ENCODE measurements at places on chromosomes 2 and 18.

DNA sequence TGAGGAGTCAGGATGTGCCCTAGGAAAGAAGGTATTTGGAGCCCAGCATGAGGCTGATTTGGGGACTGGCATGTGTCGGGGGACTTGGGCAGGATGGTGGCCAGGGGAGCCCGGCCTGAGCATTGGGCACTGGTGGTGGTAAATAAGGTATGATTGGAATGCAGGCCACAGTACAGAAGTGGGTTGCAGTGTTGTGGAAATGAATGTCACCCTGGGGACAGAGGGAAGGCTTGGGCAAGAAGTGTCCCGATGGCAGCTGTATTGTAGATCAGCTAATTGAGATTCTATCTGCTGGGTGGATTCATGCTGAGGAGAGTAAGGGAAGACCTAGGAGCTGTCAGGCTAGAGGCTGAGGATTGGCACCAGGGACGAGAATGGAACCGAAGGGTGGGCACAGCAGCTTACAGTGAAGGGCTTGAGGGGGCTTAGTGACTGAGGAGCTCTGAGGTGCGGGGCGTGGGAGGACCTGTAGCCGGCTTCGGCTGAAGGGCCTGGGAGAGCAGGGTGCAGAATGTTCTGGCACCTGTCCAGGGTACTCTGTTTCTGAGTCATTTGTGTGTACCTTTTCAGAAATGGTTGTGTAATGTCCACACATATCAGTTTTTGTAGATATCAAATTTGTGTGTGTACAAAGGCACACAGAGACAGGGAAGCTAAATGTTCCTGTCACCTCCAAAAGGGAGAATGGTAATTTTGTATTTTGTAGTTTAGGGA, 170.2 kb downstream of the PRKCE start:
- no peak for DNase-seq

DNA sequence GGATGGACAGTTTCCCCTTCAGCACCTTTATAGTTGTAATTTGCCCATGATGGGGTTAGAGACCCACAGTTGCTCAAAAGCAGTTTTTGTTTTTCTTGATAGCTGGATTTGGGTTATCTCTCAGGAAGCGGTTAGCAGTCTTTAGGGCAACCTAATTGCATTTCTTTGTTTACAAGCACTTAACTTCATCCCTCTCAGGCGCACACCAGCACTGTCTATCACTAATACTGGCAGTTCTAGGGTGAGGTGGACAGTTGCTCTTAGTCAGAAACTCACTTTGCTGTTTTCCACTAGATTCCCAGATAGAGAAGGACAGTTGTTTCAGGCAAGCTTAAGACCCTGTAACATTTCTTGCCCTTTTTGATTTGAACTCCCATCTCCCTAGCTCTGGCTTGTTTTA, 146.0 kb downstream of the AGAP1 start:
- no peak for DNase-seq

DNA sequence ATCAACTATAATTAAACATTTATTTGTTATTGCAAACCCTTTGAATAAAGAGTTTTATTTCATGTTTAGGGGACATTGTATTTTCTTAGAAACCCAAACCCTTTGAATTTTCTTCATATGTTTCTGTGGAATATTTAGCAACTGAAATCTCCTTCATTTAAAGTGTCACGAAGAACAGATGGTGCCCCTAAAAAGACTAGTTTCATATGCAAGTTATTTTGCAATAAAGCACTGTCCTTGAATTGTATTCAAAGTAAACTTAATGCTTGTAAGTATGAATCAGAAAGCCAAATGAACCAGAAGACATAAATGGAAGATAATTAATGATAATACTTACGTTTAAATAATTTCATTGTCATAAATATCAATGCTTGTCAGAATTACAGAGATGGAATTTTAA, 151.9 kb upstream of the CWC22 start:
- DNase-seq, result no peak

- no peak for DNase-seq
These were observed 363.7 kb upstream of the MYT1L start for GRCh38 chr2:2694746-2695145.

DNA sequence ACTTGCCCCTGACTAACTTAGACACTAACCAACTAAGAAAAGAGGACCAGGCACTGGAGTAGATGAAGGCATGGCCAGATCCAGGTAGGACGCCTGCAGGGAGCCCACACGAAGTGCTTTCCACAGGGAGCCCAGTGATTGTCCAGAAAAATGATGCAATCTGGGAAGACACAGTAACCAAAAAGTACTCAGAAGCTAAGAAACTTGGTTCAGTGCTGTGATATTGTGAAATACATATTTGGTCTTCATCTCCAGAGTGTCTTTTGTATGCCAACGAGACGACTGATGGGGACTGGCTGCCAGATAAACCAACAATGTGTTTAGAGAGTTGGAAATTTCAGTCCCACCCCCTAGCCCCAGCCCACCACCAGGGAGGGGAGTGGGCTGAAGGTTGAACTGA, 135.0 kb downstream of the SP3 start:
- no peak for DNase-seq

- no peak for DNase-seq
These were observed 56.8 kb downstream of the SP110 start for GRCh38 chr2:230162981-230163380.

DNA sequence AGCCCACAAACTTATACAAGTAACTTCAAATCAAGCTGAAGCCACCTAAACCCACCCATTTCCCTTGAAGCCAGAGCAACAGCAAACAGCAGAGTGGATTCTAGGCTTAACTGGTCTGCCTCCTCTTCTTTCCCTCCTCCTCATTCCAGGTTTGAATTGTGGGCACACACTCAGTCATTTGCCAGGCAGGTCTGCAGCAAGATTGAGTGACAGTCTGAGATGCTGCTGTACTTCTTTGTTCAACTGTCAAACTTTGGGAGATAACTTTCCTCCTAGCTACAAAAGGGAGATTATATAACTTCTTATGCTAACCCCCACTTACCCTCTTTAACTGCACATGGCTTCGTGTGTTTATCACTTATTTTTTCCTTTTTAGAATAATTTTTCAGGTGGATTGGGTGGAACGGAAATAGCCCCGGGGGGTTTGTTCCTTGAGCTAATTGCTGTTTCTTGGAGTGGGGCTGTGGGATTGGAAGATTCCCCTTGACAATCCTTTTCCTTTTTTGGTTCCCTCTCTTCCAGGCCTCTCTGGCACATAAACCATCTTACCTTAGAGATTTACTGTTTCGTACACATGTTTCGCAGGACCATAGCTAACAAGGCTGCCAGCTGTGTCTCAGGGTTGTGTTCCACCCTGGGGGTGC, 55.0 kb downstream of the RNF144A start:
- DNase-seq, result no peak

DNA sequence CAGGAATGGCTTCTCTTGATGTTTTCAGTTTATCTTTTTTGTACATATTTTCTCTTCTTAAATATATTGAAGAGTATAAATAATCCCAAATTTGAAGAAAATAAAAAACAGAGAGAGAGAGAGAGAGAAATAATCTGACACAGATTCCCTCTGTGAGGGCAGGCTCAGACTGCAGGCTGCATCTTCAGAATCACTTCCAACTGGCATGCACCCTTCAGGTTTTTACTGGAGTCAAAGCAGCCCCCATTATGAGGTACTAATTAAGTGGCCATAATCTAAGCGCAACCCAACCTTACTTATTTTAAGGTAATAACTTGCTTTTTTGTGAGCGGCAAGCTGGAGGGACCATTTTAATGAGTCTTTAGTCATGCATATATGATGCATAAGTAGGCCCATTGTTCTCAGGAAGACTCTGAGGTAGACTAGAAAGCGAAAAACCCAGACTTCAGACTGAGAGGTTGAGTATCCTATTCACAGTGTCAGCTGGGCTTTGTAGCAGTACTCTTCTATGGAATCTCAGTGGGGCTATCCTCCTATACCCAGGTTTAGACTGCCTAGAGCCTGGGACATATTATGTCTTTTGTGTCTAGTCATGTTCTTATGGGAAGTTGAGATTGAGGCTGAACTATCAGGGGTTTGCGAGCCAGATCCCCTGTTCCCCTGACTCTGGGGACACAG, 167.4 kb downstream of the SP3 start:
- no peak for DNase-seq
